ENCODE measurements at places on chromosomes 4 and X.

GRCh38 chrX:19789782-19790181 lies 97.6 kb downstream of the SH3KBP1 start:
- DNase-seq, result no peak

- no peak for DNase-seq
These were observed 14.6 kb downstream of the HDX start for GRCh38 chrX:84487365-84488353.

- no peak for DNase-seq
These were observed 26.5 kb downstream of the TBC1D1 start for GRCh38 chr4:37917388-37917787.

DNA sequence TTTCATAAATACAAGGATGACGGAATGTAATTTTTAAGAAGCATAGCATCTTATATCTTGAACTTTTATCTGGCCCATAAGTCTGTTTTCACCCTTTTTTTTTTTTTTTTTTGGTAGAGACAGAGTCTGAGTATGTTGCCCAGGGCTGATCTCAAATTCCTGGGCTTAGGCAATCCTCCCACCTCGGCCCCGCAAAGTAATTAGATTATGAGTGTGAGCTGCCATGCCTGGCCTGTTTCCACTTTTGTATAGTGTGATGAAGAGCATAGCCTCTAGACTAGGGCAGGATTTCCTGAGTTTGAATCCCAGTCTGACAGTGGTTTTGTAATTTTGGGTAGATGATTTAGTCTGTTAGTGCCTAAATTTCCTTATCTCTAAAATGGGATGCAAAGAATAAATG lies 11.0 kb downstream of the STIM2 start:
- DNase-seq, result no peak

- no peak for DNase-seq
These were observed 152.6 kb downstream of the GASK1B start for GRCh38 chr4:158020176-158020575.

GRCh38 chrX:53091354-53091753 lies 2.6 kb upstream of the KANTR start:
- no peak for DNase-seq

- no peak for DNase-seq
These were observed 694 bp downstream of the OCRL start for GRCh38 chrX:129540722-129541184.

DNA sequence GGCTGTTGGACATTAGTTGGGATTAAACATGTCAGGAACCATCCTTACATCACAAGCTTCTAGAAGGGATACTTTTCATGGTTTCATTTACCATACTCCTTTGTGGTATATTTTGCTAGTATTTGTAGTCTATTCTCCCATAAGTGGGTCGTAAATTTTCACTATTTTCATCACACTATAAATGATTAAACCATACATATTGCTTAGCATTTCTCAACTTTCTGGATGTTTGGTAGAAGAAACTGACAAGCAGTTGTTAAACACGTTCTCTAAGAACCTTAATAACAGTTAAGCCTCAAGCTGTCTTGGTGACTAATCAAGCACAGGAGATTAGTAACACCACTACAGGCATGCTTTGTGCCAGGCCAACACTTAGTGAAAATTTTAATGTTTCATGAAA lies 375.5 kb downstream of the NAF1 start:
- DNase-seq, result no peak

GRCh38 chr4:10622728-10623127 lies 61.8 kb downstream of the CLNK start:
- DNase-seq, result no peak

DNA sequence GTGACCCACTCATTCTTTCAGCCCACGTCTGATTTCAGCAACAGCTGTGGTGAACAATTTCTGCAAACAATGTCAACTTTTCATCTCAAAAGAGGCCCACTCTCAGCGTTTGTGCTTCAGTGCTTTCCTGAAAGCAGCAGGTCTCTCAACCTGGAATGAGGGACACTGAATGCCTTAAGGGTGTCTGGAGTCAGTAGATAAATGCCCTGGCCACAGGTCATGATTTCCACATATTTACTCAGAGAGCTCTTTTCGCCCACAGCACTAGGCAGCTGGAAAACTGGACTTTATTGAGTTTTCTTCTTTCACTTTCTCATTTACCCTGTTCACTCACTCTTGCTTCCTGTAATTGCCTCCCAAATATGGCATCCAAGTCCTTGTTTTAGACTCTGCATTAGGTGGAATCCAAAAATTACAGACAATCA lies 52.8 kb downstream of the NPFFR2 start:
- no peak for DNase-seq

DNA sequence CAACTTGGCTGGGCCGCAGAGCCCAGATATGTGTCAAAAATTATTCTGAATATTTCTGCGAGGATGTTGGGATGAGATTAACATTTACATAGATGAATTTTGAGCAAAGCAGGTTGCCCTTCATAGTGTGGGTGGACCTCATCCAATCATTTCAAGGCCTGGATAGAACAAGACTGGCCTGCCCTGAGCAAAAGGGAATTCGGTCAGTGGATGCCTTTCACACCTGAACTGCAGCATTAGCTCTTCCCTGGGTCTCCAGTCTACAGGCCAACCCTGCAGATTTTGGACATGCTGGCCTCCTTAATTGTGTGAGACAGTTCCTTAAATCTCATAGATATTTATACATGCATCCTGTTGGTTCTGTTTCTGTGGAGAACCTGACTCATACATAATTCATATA lies 32.4 kb upstream of the SLC10A4 start:
- DNase-seq, result no peak

DNA sequence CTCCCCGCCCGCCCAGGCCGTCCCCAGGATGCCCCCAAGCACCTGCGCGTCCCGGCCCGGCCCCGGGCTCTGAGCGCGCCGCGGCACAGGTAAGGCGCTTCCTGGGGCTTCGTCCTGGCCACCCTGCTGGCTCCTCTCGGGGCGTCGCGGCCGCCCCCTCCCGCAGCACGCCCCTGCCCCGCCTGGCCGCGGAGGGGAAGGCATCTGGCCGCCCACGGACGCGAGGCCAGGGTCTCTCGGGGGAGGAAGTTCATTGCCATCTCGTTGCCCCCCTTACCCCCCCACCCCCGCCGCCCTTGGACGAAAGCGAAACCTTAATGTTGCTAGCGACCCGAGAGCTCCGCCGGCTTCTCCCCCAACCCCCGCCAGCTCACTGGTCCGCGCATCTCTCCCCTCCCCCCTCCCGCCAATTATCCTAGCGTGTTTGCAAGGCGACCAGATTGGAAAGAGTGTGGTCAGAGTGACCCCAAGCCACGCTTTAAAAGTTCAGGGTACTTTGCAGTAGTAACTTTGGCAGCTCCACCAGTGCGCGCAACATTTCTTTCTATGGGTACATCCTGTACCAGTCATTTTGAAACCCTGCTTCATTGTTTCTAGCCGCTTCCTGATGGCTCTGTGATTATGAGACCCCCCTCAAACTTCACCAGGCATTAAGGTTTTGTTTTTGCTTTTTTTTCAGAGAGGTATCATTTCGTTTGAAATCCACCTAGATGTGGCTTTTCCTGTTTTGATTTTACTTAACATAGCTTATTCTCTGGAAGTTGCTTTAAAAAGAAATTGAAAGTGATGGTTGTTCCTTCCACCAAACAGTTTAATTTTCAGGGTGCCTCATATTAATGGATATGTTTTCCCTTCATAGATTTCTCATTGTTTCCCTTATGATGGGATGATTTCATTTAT lies 626 bp downstream of the TBC1D1 start:
- no peak for DNase-seq

DNA sequence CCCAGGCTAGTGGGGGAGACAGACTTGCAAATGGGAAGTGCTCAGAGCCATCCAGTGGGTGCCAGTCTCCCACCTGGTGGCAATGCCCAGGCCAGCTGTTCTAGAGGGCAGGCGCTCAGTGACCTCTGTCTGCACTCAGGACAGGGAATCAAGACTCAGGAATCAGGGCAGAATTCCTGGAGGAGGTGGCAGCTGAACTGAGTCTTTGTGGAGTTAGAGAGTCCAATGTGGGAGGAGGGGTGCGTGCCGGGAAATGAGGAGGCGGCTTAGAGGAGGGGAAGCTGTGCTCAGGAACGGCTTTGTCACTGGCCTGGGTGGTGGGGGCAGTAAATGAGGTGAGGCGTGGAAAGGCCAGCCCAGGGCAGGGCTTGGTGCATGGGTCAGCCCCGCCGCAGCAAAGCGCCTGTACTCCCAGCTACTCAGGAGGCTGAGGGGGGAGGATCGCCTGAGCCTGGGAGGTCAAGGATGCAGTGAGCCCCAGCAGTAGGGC lies 31.3 kb upstream of the SORCS2 start:
- no peak for DNase-seq

DNA sequence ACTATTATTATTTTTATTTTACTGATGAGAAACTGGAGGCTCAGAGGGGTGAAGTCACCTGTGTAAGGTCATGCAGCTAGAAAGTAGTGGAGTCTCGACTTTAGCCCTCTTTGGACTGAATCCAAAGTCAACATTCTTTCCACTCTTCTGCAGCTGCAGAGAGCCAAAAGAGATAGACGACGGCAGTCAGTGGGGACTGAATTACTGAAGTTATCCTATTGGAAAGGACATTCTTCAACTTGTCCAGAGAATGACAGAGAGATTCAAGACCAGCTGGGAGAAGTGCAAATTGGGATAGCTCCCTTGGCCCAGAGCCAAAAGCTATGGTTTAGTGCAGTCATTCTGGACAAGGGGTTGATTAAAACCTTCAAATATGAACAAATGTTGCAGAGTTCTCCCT lies 42.5 kb downstream of the VGLL1 start:
- no peak for DNase-seq

DNA sequence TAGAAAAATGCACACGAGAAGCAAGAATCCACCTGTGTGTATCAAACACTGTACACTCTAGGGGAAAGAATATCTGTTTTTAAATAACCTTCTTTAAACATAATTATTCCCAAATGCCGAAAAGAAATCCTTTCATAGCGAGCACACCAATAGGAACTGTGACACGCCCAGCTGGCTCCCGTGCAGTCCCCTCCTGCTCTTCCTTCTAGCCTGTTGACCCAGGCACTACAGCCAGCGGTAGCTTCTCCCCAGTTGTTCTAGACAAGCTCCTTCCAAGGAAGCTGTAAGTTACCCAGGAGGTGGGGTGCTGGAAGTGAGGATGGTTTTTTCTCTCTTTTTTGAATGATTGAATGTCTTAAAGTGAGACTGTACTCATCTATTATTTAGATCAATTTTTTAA lies 19.5 kb upstream of the NOCT start:
- DNase-seq, result no peak

DNA sequence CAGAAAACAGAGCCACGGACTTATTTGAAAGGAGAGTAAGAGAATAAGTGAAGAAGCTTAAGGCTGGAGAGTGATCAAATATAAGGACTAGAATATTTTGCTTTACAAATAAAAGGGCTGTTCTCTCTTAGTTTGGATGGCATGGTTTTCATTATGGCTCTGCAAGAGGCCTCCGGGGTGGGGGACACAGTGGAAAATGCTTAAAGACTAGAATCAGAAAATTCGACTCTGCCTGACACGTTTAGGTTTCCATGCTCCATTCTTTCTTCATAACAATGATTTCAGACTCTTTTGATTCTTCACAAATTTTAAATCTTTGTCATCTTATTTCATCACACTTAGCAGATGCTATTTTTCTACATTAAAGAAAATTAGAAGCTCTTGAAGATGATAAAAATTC lies 632.4 kb upstream of the BOD1L1 start:
- no peak for DNase-seq

GRCh38 chr4:188423039-188423438 lies 283.8 kb downstream of the TRIML1 start:
- DNase-seq, result no peak
